ENCODE measurements at places on chromosomes 2 and 18.
A peak's percentile ranks its signal among the peaks of the same experiment; 100 is the strongest.

DNA sequence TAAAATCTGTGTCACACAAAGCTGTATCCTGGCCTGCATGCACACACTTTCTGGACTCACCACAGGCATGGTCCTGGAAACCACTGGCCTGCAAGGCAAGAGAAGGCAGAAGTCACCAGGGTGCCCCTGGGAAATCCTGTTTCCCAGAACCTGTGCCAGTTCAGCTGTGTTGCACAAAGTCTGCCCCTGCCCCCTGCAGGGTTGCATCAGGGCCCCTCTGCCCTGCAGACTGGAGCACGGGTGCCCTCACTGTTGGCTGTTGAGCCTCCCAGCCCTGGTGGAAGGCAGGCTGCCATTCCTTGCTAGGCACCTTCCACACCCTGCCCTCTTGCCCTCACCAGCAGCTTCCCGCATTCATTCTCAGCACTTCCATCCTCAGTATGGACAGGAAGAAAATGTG lies 18.0 kb upstream of the TUBB6 start:
- DNase-seq: no peak

GRCh38 chr2:204108330-204108751 lies 171.8 kb downstream of the ICOS start:
- DNase-seq: peak; percentile 18

- DNase-seq: no peak
Measured at GRCh38 chr2:202165945-202166344, 72.5 kb downstream of the SUMO1 start.

DNA sequence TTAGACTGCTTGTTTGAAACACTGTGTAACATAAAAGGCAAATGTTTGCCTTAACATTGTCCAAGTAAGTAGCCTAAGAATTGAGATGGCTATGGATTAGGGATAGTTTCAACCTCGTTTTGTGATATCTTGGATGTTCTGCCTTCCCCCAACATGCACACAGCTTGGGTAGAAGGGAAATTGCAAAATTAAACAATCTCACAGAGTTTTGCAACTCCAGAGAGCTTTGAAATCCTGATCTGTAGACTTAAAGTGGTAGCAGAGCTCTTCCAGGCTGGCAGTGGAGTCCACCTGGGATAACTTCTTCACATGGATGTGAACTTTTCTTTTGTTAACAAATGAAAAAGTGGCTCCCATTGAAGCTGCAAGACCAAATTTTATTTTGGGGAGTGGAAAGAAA lies 59.6 kb downstream of the CHRNA1 start:
- no peak for DNase-seq

DNA sequence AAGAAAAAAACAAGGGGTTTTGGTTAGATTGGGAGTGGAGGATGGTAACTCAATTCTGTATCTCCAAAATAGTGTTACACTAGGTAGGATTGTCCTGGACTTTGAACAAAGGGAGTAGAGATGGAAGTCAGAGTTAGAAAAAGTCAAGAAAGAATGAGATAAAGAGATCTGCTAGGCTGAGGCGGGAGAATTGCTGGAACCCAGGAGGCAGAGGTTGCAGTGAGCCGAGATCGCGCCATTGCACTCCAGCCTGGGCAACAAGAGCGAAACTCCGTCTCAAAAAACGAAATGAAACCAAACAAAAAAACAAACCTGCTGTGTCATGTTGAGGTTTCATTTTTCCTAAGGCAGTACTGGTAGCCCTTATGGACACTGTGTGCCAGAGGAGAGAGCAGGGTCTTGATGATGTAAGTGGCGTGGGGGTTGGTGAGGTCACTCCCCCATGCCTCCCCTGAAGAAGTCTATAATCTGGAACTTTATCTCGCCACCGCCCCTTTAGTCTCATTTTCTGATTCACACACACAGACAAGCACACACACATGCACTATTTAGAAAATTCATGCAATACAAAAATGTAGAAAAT lies 10.5 kb downstream of the DRC1 start:
- DNase-seq: no peak

GRCh38 chr2:214713080-214713830 lies 96.2 kb downstream of the BARD1 start:
- DNase-seq: no peak

- no peak for DNase-seq
Measured at GRCh38 chr2:230644356-230644935, 68.2 kb upstream of the CAB39 start.

- no peak for DNase-seq
Measured at GRCh38 chr18:28178720-28179119, 1.8 kb upstream of the CDH2 start.

DNA sequence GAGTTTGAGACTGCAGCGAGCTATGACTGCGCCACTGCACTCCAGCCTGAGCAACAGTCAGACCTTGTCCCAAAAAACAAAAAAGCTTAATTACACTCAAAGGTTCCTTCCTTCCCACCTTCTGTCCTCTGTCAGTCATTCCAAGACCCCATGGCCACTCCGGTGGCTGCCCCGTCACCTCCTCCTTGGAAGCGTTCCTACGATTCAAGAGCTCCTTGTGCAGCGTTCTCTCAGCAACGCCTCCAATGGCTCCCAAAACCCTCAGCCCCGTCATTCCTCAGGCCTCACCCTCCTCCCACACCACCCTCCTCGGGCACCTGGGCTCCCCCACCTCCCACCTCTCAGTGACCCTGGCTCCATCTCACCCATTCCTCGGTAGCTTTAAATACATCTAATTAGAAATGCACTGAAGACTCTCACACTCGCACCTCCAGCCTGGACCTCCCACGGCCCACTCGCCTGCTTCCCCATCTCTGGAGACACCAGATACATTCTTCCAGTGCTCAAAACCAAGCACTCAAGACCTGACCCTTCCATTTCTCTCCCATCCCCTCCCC lies 8.0 kb downstream of the PASK start:
- no peak for DNase-seq

DNA sequence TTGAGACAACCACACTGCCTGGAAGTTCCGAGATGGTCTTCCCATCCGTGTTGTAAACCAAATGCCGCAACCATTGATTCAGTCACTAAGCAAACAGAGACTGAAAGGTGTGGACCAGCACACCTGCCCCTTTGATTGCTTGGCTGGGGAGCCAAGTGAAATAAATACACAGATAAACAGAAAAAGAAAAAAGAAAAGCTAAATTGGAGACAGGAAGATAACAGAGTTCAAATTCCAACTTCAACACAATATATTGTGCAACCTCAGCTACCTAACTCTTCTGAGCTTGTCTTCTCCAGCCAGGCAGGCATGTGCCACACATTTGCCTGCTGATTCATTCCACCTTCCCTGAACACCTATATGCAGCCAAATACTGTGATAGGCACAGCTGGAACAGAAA lies 110.9 kb downstream of the PID1 start:
- DNase-seq: no peak

DNA sequence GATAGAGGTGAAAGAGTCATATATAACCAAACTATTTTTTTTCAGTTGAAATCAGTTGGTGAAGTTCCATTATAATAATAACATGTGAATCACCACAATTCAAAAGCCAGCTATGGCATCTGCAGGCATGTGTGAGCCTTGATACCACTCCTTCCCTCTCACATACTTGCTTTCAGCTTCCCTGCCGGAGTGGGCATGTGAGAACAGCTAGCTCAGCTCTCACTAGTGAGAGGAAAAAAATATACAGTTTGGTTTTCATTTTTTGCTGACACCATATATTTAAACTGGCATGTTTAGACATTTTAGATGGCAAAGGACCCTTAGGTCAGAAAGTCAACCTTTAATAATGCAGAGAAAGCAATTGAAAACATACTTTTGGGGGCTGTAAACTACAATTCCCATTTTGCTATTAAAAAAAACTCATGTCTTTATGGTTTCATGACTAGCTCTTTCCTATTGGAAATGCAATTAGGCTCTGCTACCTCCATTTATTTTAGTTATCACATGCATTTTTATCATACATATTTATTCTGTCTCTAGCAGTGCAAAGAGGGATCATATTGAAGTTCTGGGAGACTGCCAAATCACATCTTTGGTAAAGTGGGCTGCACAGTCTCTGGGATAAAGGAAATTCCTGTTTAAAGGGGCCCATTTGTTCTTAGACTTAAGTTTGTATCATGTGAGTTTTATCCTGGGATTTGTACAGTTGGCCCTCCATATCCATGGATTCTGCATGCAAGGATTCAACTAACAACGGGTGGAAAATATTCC lies 33.2 kb upstream of the SLC40A1 start:
- DNase-seq: no peak

DNA sequence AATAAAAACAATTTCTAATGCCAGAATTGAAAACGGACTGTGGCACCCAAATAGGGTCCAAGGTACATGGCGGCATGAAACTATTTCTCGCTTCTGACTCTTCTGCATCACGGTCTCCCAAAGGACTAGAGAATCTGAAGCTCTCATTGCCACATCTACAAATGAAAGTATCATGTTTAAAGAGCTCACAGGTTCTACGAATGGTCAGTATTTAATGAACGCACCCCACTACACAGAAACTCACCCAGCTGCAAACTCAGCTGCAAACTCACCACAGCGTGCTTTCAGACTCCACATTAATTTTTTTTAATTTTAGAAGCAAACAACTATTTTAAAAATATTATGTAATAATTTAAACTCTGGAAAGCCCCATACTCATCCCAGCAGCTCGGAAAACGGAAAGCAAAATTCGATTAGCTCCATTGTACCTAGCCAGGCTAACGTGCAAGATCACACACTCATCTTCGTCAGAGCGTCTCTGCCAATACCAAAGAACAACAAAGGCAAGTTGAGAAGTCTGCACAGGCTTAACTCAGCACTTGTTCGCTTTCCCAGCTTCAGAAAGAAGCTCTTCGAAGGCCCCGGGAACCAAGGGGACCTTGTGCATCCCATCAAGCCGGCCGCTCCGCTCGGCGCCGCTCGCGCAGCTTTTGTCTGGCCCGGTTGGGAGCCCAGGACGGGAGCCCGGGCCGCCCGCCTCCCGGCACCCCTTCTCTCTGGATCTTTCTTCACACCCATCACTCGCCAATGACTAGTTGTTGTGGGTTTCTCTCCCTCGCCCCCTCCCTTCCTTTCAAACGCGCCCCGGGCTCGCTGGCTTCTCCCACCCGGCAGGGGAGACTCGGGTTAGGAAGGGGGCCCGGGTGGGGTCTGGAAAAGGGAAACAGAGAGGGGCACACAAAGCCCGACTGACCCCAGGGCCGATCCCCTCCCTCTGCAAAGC lies 785 bp downstream of the CLASP1 start:
- DNase-seq: peak; percentile 41

GRCh38 chr18:3851159-3851558 lies 401.2 kb downstream of the TGIF1 start:
- DNase-seq: no peak

GRCh38 chr2:196284144-196284844 lies 112.9 kb upstream of the STK17B start:
- DNase-seq: no peak

- no peak for DNase-seq
Measured at GRCh38 chr2:67825476-67825875, 237.3 kb downstream of the C1D start.

DNA sequence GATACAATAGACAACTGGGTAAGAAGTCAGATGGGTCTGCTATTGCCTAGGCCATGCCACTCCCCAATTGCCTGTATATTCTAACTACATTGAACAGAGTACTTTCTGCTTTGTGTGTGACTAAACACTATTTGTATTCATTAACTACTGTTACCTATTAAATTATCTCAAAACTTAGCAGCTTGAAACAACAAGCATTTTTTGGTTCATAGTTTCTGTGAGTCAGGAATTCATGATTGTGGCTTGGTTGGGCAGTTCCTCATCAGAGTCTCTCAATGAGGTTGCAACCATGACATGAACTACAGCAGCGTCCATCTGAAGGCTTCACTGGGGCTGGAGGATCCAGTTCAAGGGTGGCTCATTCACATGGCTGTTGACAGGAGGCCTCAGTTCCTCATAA lies 205.7 kb downstream of the EN1 start:
- no peak for DNase-seq

GRCh38 chr18:9210966-9211365 lies 74.4 kb downstream of the ANKRD12 start:
- no peak for DNase-seq

GRCh38 chr2:165725421-165725820 lies 68.6 kb downstream of the GALNT3 start:
- DNase-seq: no peak
